Stimulated activated CD8-positive, alpha-beta memory T cell treated with anti-CD3 and anti-CD28 coated beads, Interleukin-7, amount 100 ng/mL, for 1 hour (primary cell): ENCODE measurements at places on chromosomes 6 and 20.

DNA sequence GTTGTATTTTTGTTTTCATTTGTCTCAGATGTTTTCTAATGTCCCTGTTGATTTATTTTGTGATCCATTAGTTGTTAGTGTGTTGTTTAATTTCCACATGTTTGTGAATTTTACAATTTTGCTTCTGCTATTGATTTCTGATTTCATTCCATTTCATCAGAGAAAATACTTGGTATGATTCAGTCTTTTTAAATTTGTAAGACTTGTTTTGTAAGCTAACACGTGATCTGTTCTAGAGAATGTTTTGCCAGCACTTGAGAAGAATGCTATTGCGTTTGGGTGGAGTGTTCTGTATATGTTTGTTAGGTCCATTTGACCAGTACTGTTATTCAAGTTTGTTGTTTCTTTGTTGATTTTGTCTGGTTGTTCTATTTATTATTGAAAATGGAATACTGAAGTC, 53.9 kb downstream of the KIZ start:
- DNase-seq, result no peak

GRCh38 chr20:57772349-57772964, 62.6 kb upstream of the PMEPA1 start:
- peak; percentile 1 for DNase-seq

GRCh38 chr6:1390946-1391799, 1.8 kb downstream of the FOXF2 start:
- no peak for DNase-seq

DNA sequence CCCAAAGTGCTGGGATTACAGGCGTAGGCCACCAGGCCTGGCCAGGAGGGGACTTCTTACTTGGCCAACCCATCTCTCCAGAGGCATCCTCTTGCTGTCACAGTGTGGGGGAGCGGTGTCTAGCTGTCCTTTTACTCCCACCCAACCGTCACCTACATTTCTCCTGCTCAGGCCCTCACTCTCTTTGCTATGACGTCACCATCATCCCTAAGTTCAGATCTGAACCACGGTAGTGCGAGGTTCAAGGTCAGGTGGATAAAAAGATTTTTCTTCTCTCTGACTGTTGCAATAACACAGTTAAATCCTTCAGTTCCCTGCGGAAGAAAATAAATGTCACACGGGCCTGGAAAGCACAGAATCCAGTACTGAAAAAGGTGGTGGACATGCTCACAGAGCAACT, 7.3 kb upstream of the RAET1L start:
- DNase-seq, result no peak

DNA sequence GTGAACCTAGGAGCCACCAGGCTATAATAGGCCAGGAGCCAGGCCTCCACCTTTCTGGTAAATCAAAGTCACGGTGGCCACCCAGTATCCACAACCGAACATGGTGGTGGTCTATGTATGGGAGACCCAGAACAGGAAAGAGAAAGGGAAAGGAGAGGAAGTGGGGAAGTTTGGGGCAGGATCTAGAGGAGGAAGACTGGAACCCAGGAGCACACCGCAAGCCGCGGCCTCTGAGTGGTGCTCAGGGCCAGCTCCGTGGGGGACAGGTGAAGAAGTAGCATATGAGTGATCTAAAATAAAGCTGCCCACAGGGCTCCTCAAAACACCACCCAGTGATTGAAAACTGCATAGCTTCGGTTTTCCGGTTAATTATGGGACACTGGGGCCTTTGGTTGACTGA, 214.8 kb downstream of the ZDHHC14 start:
- DNase-seq, result no peak

DNA sequence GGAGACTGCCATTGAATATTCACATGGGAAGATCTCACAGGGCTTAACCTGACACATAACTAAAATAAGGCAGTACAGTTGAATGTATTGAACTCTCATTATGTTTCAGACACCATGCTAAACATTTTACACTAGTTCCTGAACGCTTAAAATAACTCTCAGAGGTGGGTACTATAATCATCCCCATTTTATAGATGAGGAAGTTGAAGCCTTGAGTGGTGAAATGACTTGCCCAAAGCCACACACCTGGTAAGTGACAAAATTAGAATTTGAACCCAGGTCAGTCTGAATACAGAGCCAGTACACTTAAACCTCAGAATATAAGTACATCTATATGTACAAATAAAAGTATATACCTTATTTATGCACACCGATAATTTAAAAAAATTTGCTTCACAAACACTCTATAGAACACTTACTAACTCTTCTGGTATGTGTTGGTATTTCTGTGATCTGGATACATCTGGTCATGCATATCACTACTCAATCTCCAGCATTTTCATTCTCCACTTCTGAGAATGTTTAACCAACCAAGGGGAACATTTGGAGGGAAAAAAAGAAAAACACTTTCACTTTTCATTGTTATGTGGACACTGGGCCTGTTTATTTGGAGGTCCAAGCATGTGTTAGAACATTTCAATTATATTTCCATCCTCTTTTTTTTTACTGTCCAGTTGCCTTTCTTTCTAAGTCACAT, 4.6 kb upstream of the BICRAL start:
- no peak for DNase-seq

GRCh38 chr6:108179741-108180140, 13.9 kb downstream of the NR2E1 start:
- DNase-seq, result no peak

- no peak for DNase-seq
These were observed 150.1 kb downstream of the DOK5 start for GRCh38 chr20:54625497-54625896.

DNA sequence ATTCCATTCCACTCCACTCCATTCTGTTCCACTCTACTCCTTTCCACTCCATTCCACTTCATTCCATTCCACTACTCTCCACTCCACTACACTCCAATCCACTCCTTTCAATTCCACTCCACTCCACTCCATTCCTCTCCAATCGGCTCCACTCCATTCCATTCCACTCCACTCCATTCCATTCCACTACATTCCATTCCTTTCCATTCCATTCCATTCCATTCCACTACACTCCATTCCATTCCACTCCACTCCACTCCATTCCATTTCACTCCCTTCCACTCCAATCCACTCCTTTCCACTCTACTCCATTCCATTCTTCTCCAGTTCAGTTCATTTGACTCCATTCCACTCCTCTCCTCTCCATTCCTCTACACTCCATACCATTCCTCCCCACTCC, 26.2 kb upstream of the DEFB125 start:
- DNase-seq, result no peak

GRCh38 chr20:53345536-53346334, 247.9 kb downstream of the ZNF217 start:
- no peak for DNase-seq

DNA sequence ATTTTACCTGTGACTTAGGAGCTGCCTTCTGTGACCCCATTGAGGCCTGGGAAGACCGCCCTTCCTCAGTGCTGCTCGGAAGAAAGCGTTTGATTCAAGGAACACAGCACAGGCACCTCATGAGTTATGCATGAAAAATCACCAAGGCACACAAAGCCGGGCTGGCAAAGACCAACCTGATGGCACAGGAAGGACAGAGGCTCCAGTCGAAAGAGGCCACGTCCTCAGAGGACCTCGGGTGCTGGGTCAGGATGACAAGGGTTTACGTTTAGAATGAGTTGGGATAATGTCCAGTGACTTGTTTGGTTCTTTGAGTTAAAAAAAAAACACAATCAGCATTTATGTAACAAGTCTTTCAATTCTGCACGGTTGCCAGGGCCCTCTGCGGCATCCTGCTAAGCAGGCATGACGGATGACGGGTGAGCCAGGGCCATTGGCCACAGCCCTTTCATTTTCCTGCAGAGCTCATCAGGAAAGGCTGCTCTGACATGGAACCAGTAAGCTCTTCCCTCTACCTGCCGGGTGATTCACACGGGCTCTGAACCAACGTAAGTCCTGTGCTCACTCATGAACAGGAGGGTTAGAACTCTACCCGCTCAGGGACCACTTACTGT, 112.8 kb downstream of the DACT2 start:
- no peak for DNase-seq

DNA sequence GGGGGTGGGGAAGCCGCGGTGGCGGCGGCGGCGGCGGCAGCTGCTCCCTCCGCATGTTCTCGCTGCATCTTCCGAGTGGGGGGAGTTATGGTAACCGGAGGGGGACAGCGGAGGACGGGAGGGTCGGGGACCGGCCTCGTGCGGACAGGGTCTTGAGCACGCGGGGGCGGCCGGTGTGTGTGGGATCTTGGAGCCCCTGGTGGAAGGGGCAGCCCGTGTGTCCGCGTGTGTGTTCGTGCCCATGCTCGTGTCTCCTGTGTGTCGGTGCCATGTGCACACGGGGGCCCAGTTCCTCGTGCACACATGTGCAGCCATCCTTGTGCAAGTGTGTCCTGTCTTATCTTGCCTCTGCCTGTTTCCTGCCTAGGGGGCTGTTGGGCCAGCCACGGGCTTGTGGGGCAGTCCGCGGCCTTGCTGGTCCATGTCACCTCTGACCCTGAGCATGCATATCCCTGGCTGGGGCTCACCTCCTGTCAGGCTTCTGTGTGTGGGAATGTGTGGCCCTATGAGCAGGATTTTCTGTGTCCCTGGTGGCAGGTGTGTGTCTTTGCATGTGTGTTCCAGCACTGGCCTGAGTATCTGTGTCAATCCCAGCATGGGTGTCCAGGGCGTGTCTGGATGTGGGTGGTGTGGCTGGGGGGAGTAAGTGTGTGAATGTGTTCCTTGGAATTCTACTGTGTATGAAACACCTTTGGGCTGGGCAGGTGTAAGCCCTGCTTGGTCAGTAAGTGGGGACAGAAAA, 8.5 kb downstream of the SYNGAP1 start:
- DNase-seq, result no peak

GRCh38 chr6:28212510-28213212, 12.4 kb upstream of the ZSCAN9 start:
- no peak for DNase-seq

DNA sequence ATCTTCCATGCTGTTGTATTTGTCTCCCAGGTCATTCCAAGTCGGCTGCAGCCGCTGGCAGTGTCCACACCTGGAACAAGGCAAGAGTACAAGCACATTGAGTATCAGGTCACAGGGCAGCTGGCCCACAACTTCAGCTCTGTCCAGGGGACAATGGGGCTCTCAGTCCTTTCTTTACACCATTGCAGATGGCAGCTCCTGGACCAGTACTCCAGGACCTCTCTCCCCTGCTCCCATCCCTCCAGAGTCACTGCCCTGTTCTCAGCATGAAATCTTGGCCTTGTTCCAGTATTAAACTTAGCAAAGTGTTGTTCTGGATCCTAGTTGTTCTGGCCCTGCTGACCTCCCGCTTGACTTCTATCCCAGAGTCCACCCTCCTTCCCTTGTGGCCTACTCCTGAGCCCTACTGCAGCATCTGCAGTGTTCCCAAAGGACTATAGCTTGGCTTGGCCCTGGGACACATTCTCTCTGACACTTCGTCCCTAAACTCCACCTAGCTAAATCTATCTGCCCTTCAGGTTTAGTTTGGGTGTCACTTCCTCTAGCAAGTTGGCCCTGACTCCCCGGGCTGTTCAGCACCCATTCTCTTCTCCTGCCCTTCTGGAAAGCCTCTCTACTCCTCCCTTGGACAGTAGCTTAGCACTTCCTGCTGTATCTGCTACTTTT, 5.8 kb downstream of the TXNDC5 start:
- DNase-seq, result no peak

DNA sequence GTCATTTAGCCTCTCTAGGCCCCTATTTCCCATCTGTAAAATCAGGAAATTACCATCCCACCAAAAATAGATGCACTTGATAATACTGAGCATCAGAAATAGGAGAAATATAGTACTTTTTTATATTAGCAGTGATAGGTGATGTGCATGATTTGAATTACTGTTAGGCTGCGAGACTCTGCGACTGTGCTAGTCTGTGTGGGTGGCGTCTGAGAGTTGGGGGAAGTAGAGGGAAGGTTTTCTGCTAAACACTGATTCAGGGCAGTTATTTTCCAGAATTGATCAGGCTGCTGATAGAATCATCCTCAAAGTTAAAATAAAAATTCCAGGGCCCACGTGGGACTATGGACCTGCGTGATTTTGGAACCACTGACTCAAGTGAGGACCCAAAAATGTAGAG, 60.4 kb upstream of the ARMH2 start:
- DNase-seq, result no peak

- no peak for DNase-seq
These were observed 36.8 kb upstream of the RNF24 start for GRCh38 chr20:4052139-4052480.
